ENCODE measurements at places on chromosomes 5 and 9.

GRCh38 chr5:17713301-17713700 is 79.0 kb downstream of the TAF11L14 start:
- DNase-seq = no peak

- no peak for DNase-seq
Measured at GRCh38 chr9:132108728-132109127, 29.1 kb upstream of the MED27 start.

GRCh38 chr5:171600741-171601265 is 181.4 kb downstream of the FGF18 start:
- DNase-seq = no peak

- no peak for DNase-seq
Measured at GRCh38 chr5:107056278-107056677, 614.5 kb downstream of the EFNA5 start.

DNA sequence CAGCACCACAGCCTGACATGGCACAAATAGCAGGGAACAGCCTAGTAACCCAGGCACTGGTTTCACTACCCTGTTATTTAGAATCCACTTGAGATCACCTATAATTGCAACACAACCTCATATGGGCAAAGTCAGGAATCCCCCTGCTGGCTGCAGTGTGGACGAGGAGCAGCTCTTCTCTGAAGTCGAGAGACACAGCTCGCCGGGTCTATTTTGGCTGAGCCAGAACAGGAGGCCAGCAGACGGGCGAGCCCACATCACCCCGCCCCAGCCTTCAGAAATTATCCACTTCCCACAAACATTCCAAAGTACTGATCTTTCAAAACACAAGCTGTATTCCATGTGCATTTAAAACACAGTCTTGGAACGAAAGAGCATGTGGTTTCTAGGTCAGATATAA is 179.0 kb downstream of the ROR2 start:
- no peak for DNase-seq

- DNase-seq = no peak
Measured at GRCh38 chr5:84304599-84304998, 80.1 kb downstream of the EDIL3 start.

DNA sequence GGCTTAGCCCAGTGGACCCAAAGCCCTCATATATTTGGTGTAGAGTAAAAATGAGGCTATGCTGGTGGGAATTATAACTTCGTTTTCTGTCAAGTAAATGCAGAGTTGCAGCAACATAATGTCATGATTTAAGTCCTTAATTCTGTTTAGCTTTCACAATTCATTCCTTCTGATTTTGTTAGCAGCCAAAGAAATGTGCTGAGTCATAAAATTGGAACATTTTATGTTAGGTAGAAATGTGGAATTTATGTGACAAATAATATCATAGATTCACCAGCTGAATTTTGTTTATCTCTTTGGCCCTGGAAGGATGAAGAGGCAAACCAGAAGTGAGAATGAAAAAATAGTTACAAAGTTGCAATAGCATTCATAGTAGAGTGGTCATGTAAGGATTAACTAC is 247.0 kb downstream of the TRPM3 start:
- DNase-seq = no peak

Data from NCI-H1930 (cell line).